ENCODE measurements at places on chromosomes 7 and 10.

GRCh38 chr10:132460071-132460470, 63.1 kb downstream of the PWWP2B start:
- DNase-seq: no peak

DNA sequence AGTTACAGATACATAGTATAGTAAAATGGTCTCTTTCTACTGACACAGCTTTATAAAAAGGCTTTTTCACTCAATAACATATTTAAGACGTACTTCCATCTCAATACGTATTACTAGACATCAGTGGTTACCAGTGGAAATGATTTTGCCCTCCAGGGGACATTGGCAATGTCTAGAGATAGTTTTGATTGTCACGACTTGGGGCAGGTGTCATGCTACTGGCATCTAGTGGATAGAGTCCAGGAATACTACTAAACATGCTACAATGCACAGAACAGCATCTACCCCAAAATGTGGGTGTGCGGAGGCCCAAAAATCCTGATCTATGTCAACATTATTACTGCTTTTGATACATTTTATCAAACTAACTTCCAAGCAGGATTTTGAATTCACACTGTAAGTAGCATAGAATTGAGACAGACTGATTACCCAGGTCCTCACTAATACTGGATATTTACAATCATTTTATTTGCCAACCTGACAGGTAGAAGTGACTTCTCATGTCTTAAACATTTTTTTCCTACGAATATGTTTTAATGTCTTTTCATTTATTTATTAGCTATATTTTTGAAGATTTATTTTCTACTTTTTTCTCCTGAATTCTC, 53.8 kb downstream of the HGF start:
- peak; percentile 49 for DNase-seq

DNA sequence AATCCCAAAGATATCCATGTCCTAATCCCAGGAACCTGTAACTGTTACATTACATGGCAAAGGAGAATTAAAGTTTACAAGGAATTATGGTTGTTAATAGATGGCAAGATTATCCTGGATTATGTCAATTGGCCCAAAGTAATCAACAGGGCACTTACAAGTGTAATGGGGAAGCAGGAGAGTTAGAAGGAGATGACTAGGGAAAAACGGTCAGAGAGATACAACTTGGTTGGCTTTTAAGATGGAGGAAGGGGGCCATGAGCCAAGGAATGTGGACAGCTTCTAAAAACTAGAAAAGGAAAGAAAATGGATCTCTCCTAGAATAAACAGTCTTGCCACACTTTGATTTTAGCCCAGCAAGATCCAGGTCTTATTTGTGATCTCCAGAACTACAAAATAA, 3.3 kb downstream of the JMJD1C start:
- no peak for DNase-seq

GRCh38 chr10:118595064-118595420, 406 bp downstream of the PRLHR start:
- DNase-seq: no peak

GRCh38 chr10:23606456-23606855, 167.6 kb downstream of the OTUD1 start:
- no peak for DNase-seq

DNA sequence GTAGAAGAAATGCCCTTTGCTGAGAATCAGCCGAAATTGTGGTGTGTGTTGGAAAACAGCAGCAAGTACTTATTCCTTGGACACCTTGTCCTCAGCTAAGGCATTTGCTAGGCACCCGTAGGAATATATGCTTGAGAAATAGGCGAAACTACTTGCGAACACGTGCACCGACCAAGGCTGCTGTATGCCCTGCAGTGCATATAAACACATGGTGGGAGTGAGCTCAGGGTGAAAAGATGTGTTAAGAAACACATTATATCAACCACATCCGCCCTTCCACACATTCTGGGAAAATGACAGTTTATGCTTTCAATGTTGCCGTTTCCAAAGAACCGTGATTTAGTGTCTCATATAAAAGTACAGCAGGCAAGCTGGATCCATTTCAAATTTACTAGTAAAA, 199.2 kb downstream of the JCAD start:
- DNase-seq: no peak

- DNase-seq: no peak
Measured at GRCh38 chr7:7330997-7331396, 148.7 kb downstream of the C1GALT1 start.

DNA sequence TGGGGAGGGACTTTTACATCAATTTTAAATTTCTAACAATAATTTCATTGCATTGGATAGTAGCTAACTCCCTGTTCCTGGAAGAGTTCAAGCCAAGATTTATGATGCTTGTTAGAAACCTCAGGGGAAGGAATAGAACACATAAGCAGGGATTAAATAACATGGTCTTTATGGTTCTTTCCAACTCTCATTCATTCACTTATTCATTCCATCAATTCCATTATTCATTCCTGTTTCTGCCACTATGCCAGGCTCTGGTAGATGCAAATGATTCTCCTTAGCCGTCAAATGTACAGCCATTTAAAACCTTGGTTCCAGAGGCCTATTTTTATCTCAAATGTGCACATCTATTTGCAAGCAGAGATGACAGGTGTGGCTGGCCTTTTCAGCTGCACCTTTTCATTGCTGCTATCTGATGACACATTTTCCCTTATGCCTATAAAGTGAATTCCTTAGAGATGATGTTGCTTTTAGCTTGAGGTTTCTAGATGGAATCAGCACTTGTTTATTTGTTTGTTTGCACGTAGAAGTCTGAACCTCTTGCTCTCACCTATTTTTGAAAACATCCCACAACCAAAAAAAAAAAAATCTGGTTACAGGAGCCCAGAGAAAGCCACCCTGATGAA, 205.7 kb upstream of the IGFBP3 start:
- DNase-seq: no peak

- DNase-seq: no peak
Measured at GRCh38 chr10:68982389-68982788, 6.2 kb upstream of the KIFBP start.

GRCh38 chr10:71588685-71589084, 130.9 kb downstream of the C10orf105 start:
- no peak for DNase-seq

- DNase-seq: no peak
Measured at GRCh38 chr7:94330269-94331020, 64.2 kb upstream of the COL1A2 start.

GRCh38 chr10:52481986-52482555, 168.0 kb downstream of the DKK1 start:
- DNase-seq: no peak

- no peak for DNase-seq
Measured at GRCh38 chr10:25457552-25457951, 282.8 kb downstream of the GPR158 start.

- DNase-seq: no peak
Measured at GRCh38 chr7:39624935-39625694, 1.7 kb downstream of the RALA start.

DNA sequence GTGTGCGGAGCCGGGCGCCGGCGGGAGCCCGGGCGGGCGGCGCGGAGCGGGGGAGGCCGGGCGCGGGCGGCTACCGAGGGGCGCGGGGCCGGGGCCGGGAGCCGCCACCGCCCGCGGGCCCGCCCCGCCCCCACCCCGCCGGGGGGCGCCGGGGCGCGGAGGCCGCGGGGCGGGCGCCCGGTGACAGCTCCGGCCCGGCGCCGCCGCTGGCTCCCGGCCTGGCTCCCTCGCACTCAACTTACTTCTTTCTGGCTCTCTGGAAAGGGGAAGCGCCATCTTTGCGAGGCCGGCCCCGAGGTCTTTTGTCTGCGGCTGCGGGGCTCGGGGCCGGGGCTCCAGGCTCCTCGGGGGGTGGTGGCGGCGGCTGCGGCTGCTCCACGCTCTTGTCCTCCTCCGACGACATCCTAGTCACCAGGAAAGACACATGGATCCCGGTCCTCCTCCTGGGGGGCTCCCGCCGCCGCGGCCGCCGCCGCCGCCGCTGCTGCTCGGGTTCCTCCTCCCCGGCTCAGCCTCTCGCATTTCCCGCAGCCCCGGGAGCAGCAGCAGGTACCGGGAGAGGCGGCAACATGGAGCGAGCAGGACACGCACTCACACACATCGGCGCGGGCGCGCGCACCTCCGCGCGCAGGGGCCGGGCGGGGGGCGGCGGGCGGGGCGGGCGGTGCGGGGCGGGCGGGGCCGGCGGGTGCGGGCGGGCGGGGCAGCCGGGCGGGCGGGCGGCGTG, at the start of gene KMT2C:
Gene KMT2C, minus strand, starts transcription at position 620 of the 727 bp plus-strand sequence. Its CDS starts 217 bp downstream, at position 403.
- DNase-seq: peak; percentile 70

DNA sequence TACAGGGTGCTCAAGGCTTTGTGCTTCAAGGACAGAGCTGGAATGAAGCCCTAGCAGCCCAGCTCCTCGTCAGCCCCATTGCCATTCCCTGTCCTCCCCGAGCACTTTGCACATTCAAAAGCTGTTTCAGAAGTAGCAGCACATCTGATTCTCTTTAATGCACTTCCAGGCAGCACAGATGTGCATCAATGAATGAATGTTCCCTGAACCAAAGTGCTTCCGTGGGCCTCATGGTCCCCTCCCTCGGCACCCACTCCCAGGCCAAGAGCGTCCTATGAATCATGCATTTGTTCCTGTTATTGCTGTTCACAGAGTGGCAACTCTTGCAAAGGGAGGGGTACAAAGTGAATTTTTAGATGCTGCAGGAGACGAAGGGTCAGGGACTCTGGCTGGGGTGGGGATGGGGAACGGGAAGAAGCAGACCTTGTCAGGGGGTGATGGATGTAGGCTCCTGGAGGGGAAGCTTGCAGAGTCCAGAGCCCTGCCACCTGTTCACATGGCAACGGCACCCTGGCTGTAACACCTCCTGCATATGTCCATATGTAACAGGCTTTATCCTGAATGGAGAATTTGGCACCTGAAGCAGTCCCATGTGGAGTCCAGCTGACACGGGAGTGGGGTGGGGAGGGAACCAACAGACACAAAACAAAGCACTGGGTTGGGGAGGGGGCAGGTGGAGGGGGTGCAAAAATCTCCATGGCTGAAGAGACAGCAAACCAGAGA, 62.2 kb upstream of the BAIAP2L1 start:
- no peak for DNase-seq

GRCh38 chr10:3186368-3186767, 13.8 kb upstream of the PITRM1 start:
- no peak for DNase-seq

GRCh38 chr7:120395526-120396019, 122.6 kb downstream of the KCND2 start:
- DNase-seq: peak; percentile 6

DNA sequence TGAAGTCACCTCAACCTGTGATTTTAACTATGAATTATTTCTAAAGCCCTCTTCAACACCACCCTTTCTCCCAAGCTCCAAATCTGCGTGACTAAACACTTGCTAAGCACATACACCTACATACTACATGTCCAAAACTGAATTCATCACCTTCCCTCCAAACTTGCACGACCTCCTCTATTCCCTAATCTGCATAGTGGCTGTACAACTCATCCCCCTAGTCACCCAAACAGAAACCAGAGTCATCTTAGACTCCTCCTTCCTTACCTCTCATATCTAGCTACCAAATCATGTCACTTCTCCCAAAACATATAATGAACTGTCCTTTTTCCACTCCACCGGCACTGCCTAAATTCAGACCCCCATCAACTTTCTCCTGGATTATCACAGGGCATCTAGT, 16.2 kb downstream of the ARHGAP21 start:
- no peak for DNase-seq

GRCh38 chr10:109880886-109881768, 42.2 kb downstream of the XPNPEP1 start:
- no peak for DNase-seq

- peak; percentile 74 for DNase-seq
Measured at GRCh38 chr10:97861097-97861750, 11.6 kb downstream of the GOLGA7B start.

GRCh38 chr10:77907900-77908717, 18.4 kb downstream of the DLG5 start:
- no peak for DNase-seq

DNA sequence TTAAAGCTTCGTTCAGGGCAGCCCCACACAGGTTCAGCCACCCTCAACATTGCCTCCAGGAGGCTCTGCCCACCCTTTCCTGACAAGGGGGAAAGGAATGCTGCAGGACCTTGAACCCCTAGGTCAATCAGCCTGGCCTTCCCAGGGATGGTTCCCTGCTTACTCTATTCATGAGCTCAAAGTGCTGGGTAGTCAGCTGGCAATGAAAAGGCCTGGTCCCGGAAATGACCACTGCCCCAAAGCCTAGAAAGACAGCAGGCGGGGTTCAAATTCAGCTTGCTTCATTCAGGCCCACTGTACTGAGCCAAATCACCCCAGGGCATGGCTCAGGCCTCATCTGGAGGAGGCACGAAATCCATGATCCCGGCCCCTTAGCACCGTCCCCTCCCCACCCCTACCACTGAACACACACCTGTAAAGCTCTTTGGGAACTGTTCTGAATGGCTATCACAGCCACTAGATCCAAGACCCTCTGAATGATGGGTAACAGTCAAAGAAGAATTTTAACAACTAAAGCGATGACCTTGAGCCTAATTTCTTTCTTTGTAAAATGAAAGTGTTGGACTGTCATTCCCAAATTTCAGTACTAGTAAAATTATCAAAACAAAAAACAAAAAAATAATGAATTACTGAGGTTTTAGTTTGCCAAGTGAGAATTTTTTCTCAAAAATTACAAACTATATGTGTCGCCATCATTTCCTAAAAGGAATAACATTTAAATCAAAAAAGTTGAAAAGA, 1.0 kb downstream of the URGCP start:
- peak; percentile 21 for DNase-seq

- DNase-seq: peak; percentile 14
Measured at GRCh38 chr7:434891-435629, 84.6 kb downstream of the PDGFA start.

- DNase-seq: no peak
Measured at GRCh38 chr7:15214976-15215375, 312.4 kb upstream of the DGKB start.

DNA sequence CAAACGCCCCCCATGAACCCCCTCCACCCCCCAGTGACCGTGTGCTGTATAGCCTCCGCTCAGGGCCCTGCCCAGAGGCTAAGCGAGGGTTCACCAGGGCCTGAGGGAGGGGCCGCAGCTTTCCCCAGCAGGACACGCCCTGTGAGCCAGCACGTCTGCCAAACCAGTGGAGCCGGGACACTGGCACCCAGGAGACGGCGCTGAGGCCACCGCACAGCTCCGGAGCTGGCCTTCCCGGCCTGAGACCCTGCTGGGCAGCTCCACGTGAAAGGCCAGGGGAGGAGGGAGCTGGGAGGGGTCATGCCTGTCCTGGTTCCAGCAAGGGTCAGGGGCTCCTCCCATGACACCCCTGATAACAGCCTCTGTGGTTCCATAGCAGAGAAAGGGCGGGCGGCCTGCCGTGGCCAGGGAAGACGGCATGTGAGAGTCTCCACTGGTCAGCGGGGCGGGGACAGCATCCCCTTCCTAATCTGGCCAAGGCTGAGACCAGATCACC, 278.3 kb downstream of the ELFN1 start:
- no peak for DNase-seq

- no peak for DNase-seq
Measured at GRCh38 chr7:159147246-159147645, 2.6 kb upstream of the VIPR2 start.

DNA sequence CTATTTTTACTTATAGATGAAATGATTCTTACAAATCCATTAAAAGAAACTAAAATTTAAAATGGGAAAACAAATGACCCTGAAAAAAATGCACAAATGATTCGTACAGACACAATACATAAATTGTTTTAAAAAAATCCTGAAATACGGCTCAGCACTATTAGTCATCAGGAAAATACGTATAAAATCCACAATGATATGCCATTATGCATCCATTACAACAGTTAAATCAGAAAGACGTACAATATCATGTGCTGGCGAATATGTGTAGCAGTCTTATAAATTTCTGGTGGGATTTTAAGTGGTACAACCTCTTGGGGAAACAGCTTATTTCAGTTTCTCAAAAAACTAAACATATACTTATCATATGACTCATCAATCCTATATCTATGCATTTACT, 600.1 kb upstream of the STEAP1 start:
- DNase-seq: no peak

GRCh38 chr10:17518338-17518737, 63.9 kb upstream of the ST8SIA6 start:
- DNase-seq: no peak
